ENCODE measurements at places on chromosomes 4 and X.

DNA sequence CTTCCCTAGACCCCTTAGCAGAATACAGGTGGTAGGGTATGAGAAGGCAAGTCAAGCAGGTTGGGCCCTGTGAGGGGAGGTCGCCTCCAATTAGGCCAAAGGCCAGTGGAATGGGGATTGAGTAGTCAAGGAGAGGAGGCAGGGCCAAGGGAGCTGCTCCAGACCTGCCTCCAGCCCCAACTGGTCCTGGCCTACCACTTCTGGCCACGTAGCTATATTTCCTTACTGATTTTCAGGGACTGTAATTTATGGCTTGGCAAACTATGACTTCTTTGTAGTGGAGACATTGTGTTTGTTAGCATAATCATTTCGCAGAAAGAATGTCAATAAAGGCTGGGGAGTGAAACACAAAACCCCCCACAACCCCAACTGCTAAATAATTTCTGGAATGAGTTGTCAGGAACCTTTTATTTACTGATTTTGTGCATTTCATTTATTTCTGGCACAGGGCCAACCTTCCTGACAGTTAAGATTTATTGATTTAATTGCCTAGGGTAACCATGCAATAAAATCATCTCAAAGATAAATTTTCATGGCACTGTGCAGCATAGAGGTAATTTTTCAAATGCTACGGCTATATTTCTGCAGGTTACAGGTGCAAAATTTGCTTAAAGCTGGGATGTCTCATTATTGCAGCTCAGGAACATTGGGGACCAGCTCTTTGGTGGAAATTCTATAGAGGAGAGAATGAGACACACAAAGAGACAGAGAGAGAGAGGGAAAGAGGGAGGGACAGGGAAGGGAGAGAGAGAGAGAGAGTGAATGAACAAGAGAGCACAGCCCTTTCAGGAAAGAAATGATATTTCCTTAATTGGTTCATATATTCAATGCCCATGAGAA is 494.9 kb downstream of the IDS start:
- DNase-seq = no peak

DNA sequence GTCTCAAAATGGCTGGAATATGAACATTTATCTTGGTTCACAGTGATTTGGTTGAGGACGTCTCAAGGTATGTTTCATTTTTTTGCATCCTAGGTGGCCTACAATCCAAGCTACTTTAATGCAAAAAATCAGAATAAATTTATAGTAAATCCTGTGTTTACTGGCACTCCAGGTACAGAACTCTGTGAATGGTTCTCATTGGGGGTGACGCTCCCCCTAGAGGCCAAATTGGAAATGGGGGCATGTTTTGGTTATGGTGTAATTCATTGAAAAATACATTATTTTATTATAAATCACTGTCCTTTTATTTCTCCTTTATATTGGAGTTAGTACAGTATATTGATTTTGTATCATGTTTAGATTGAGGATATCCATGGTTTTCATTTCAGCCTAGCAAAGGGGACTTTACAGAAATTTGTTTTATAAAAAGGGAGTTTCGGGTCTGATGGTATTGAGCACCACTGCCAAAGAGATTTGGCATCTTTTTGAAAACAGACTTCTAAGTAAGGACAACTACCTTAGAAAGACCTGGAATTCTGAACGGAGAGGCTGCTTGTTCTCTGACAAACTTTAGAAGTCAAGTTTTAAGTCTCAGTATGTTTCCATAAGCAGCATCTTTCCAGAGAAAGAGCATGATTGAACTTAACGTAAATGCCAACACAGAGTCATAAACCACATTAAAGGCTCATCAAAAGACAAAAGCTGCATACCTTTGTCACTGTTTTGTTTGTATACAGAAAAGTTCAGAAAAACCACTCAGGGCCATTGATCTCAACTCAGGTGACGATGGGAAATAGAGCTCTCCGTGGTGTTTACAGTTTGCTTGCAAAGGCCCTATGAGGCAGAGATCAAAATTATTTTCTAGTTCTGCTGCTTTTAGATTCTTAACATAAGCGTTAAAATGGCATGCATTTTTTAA is 19.4 kb downstream of the MTM1 start:
- DNase-seq = peak; percentile 47

- no peak for DNase-seq
Observed at GRCh38 chr4:92249541-92249940, 54.2 kb upstream of the GRID2 start.

DNA sequence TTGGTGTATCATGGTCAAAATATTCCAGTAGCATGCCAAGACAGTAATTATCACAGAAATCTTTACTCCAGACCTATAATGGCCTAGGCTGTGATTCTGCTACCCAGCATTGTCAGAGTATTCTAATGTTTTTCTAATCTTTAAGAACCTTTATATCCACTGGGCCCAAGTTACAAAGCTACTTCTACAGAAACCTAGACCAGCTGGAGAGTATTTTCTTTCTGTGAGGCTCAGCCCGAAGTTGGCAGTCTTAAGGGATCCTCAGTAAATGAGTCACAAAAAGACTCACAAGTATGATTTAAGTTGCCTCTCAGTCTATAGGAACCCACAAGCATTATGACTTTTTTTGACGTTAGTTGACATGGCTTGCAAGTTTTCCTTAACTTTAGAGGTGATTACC is 638.5 kb upstream of the FAM241A start:
- DNase-seq = no peak

DNA sequence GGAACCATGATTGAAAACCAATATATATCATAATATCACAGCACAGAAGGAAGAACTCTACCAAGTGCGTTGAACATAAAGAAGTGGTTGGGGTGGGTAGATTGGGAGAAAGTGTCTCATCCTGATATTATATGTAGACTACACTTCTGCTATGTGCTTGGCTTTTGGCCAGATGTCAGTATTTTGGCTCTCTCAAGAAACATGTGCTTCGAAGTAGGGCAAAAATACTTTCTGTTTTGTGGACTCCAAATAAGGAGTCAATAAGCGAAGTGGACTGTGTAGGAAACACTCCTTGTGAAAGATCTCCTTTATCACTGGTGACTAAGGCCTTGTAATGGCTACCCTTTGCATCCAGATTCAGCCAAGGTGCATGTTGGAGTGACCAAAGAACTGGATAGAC is 7.8 kb upstream of the HPSE start:
- DNase-seq = no peak

DNA sequence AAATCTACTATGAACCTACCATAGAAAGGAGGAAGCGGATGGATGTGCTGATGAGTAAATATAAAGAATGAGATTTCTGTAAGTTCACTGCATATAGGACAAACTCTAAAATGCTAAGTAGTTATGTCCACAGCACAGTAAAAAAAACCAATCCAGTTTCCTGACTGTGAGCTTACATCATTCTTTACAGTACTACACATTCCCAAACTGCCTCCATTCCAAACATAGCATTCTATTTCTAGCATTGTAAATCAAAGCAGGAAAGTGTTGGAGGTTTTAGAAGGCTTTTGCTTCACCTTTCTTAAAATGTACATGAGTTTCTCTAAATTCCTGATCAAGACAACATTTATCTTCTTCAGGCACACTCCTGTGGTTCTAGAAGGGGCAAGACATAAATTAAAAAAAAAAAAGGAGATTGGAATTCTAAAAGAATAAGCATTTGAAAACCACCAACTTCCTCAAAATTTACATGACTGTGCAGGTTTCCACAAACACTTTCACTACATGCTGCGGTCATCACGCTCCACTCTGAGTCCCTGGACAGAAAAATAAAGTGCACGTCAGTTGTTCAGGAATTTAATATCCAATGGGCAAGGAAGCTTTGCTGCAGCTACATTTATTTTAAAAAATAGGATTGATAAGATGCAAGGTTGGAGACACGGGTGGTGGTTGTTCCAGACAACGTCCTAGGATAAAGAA is 297.6 kb upstream of the STS start:
- no peak for DNase-seq

- DNase-seq = no peak
Observed at GRCh38 chr4:56859841-56860240, 38.3 kb upstream of the SPINK2 start.

DNA sequence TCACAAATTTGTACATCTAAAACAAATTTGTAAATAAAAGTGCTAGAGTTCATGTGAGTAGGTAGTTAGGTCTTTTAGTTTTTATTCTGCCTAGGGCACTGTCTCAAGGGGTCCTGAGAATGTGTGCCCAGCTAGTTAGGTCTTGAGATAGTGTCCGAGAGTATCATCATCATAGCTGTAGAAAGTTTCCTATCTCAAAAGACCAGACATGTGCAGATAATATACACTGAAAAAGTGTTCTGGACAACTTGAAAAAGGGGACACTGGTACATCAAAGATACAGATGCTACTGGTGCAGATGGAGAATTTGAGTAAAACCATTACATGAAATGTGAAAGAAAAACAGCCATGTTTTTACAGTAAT is 1.8 kb upstream of the ZCCHC4 start:
- DNase-seq = no peak

- DNase-seq = peak; percentile 6
Observed at GRCh38 chrX:134622056-134622812, 36.0 kb downstream of the PLAC1 start.

GRCh38 chr4:67048530-67048929 is 496.8 kb downstream of the CENPC start:
- DNase-seq = no peak

- no peak for DNase-seq
Observed at GRCh38 chr4:127155116-127155515, 477.6 kb upstream of the INTU start.

GRCh38 chr4:151853034-151853433 is 92.2 kb upstream of the GATB start:
- DNase-seq = no peak
